ENCODE measurements at places on chromosomes 2 and 18.

GRCh38 chr2:35168351-35168750, 1187.2 kb upstream of the CRIM1 start:
- DNase-seq: no peak

DNA sequence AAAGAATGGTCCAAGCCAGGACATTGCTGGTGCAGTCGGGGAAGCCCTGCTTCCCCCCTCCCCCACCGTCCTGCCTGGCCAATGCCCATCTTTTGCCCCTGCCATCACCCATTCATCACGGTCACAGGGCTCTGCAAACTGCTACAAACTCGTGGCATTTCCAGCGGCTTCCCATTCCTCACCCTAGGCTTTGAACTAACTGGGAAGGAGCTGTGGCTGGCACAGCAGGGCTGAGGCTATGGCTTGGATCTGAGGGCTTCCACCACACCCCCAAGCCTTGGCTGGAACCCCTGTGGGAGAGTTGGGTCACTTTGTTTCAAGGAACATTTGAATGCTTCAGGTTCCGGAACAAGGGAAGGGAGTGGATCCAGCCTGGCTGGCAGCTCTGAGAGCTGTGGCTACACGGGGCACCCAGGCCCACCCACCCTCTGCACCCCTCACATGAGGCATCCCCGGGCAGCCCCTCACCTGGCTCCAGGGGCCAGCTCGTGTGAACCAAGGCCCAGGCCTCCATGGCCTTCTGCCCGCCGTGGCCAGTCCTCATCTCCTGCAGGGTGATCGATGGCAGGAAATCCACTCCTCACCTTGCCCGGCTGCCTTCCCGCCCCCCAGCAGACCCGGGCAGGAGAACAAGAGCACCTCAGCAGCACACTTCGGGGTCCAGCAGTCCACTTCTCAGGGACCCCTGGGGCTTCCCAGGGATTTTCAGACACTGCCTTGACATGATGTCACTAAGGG, 58.8 kb upstream of the OTOS start:
- DNase-seq: no peak

DNA sequence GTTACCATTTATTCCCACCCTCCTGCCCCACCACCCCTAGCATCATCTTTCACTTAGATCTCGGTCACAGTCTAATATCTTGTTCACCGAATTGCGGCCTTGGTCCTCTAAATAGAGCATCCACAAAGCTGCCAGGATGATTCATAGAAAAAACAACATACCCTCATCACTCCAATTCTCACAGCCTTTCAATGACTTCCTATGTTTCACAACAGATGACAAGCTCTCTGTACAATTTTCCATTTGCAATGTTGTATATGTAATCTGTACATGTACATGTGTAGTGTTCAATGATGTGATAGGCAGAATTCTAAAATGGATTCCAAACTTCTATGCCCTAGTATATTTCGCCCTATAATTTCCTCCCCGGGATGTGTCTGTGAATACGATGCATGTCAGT, 675.6 kb upstream of the CELF4 start:
- no peak for DNase-seq

- DNase-seq: no peak
These were observed 73.2 kb downstream of the KLHL29 start for GRCh38 chr2:23457990-23458682.

- no peak for DNase-seq
These were observed 36.1 kb downstream of the STPG4 start for GRCh38 chr2:47119001-47119400.

DNA sequence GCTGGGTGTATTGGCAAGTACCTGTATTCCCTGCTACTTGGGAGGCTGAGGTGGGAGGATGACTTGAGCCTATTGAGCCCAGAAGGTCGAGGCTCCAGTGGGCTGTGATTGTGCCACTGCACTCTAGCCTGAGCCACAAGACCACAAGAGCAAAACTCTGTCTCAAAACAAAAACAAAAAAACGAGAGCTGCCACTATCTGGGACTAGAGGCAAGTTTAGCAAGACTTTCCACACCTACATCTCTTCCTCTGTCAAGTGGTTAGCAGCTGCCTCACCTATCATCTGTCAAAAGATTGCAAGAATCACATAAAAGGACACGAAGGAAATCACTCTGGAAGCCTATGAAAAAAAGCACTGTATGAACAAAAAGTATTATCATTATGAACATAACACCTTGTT, 55.2 kb upstream of the RIOK3 start:
- no peak for DNase-seq

DNA sequence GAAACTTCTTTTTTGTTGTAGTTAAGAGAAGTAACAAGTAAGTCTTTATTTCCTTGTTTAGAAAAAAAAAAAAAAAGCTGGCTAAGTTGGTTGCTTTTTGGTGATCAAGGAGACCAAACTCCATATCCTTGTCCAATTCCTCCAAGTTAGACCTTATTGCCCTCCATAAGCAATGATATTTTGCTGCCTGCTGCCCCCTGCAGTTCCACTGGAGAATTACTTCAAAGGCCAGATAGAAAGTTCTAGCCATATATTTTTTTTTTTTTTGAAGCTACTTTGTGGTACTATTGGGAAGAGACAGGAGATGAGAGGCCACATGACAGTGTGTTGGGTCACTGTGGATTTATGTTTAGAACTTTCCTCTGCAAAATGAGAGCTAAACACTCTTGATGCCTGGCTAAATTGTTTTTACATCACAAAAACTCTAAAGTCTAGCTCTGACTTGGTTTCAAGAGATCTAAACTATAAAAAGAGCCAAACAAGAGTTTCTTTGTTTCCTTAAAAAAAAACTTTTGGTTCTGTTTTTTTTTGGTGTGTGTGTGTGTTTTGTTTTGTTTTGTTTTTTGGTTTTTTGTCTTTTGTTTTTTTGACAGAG, 80.7 kb upstream of the RASGRP3 start:
- DNase-seq: no peak

- DNase-seq: no peak
These were observed 180.5 kb downstream of the ZNF516 start for GRCh38 chr18:76314496-76314895.

GRCh38 chr18:62279561-62279960, 45.5 kb upstream of the TNFRSF11A start:
- no peak for DNase-seq

GRCh38 chr18:13834496-13835015, 10.6 kb downstream of the MC5R start:
- no peak for DNase-seq

DNA sequence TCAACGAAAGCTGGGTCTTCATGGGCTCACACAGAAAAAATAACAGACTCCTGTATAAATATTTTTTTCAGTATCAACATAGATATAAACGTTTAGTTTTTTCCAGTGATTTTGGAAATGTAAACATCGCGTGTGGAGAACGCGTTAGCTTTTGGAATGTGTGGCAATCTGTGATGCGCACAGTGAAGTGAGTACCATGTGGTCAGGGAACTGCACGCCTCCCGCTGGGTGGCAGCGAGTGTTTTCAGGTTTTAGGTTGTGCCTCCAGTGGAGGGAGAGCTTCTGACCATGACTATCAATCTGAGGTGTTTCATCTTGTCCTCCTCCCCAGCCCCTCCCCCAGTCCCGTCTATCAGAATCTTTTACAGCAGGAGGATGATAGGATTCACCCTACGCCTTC, 127.8 kb downstream of the ARHGAP28 start:
- no peak for DNase-seq

DNA sequence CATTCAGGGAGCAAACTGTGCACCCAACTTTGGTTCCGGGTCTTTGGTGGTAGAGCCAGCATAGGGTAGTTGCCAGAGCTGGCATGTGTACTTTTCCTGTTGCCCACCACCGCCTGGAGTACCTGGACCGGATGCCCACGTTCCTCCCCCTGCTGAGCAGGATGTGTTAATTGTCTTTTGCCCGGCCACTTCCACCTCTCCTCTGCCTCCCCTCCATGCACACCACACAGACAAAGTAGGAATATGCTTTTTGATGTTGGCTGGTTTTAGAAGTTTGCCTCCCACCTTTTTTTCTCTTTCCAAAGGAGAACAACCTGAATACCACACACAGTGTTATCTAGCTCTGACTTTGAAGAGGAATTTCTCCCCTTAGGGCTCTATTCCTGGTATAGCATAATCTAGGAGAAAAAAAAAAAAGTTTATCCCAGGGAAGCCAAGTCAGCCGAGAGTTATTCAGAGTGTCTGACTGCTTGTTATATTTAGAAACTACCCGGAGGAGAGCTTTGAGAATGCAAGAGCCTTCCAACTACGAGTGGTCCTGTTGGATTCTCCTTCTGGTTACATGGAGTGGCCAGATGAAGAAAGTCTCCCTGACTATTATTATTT, 111.9 kb downstream of the SETBP1 start:
- no peak for DNase-seq

DNA sequence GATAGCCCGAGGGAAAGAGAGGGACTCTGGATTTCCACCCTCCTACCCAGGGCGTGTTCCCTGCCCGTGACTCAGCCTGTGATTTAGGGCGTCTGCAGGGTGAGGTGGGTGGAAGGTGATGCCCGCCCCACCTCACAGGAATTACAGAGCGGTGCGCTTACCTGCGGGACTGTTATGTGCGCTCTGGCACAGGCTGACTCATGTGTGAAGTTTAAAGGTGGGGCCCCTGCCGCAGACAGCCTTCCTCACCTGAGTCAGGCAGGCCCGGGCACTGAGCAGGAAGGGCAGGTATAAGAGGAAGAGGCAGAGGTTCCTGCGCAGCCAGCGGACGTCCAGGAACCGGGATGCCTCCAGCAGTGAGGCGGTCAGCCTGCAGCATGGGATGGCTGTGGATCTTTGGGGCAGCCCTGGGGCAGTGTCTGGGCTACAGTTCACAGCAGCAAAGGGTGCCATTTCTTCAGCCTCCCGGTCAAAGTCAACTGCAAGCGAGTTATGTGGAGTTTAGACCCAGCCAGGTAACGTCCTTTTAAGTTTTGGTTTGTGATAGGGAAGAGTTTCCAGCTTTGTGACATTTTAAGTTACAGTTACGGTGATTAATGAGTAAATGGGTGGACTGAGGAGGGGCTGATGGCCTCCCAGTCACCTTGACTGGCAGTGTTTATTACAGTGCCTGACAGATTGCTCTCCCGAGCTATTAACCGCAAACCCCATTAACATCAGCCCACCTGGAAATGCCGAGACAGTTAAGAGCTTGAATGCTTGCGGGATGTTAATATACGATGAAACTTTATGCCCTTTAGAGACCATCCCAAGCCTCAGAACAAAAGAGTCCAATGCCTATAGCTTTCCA, 141.6 kb upstream of the TTC39C start:
- DNase-seq: no peak

DNA sequence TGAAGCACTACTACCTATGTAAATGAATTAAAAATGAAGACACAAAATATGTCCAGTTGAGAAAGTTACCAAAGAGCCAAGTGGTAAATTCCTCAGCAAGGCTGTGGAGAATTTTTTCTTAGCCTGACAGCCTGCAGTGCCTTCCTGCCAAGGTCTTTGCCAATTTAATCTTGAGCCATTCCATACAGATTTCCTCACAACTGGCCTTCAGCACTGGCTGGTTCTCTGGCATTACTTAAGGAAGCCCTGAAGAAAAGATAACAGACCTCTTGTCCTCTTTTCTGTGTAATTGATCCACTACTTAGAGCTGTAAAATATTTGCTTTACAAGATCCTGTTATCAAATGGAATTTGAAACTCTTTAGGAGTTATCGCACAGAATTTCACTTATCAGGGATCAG, 334.2 kb upstream of the LRRTM1 start:
- no peak for DNase-seq

GRCh38 chr2:202032846-202033316, 774 bp upstream of the FZD7 start:
- DNase-seq: no peak

Measured in GM06990 (cell line).